ENCODE measurements at places on chromosomes 6 and 20.

DNA sequence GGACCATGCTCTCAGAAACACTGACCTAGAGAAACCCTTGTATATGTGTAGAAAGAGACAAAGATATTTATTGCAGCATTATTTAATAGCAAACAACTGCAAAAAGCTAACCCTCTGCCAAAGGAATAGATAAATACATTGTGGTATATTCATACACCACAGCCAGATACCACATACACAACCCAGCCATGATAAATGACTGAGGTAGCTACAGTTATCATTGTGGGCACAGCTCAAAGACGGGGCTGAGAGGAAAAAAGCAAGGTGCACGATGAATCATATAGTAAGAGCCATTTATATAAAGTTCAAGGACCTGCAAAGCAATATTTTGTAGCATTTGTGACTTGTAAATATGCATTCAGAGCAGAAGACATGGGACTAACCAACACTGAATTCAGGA lies 30.8 kb downstream of the RSPO4 start:
- no peak for DNase-seq

GRCh38 chr6:111782887-111783466 lies 90.3 kb downstream of the FYN start:
- no peak for DNase-seq

DNA sequence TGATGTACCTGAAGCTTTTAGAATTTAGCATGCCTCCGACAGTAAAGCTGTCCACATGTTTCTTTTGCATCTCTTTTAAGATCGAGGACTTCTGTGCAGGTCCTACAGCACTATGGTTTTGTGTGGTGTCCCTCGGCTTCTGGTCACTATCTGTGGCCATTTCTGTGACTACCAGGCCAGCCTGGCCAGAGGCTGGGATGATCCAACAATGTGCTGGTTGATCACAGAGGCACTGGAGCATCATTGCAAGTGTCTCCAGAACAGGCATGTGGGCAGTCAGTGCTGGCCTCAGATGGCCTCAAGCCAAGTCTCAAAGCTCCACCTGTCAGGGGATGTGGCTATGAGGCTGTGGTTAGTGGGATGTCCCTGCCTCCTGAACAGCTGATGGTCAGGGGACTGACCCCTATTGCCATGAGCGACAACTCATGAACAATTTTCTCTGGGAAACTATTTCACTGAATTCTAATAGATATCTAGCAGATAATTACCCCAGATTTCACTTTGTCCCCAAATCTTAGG lies 136.6 kb downstream of the SYNDIG1 start:
- no peak for DNase-seq

DNA sequence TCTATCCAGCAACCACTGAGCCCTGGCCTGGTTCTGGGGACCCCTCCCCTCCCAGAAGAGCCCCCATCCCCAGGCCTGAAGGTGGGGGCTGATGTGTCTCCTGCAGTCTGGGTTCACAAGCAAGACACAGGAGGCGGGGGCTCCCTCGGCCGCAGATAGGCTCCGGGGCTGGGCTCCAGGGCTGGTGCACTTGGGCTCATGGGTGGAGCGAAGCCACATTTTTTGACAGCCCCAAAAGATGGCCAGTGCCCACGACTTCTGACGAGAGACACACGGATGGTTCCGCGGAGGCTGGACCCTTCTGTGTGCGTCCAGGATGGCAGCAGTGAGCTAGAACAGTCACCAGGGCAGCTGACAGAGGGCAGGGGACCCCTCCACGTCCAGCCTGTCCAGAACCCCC lies 57.1 kb upstream of the GATA5 start:
- no peak for DNase-seq

DNA sequence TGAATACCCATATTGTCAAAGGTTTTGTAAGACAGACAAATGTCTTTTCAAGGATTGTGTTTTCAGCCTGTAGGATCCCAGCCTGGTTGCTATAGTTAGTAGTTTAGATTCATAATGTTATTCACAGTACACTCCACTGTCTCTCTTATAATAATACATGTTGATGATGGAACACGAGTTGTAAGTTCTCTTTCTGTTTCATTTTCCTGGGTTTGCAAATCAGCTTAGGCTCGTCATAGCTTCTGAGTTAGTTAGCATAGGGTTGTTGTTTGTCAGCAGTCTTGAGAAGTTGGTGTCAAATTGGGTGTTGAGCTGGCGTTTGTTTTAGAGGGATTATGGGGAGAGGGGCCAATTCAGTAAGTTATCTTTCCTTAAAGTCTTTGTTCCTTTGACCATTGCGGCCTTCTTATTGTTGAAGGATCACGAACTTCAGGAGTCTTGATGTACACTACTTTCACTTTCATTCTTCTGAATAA lies 45.8 kb downstream of the QKI start:
- DNase-seq = no peak

DNA sequence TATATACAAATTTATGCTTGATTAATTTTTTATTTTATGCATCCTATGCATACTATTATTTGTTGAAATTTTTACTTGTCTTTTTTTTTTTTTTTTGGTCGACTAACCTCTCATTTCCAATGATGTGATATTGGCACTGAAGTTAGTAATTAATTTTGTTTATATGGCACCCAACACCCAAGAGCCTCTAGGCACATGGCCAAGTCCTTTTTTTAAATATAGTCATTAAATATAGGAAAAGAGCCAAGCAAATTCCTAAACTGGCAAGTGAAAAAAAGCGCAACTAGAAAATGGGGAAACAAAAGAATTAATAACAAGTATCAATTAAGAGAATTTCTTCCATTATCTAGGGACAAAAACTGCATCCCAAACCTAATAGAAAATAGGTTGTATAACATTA lies 85.5 kb upstream of the HS3ST5 start:
- no peak for DNase-seq

DNA sequence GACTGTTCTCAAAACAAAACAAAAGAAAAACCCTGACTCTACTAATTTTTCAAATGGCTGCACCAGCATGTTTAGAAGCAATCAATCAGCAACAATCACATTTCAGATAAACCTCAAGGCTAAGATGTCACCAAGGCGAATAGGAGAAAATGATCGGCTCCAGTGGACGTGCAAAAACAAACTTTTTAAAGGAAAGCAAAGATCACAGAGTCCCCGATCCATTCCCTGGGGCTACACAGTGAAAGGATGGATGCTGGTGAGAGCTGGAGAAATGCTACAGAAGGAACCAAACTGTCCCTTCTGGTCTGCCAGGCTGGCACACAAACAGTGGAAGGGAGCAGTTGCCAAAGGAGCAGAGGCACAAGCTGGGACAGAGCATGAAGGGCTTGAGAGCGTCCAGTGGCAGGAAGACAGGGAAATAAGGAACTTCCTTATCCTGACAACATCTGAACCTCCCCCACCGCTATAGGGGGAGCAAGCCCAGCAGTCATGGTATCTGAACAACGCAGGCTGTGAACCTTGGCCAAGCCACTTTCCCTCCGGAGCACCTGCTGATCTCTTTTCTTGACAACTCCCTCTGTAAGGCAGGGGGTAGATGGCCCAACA lies 73.7 kb upstream of the HIVEP1 start:
- DNase-seq = no peak

GRCh38 chr6:147958683-147959082 lies 384.0 kb upstream of the SASH1 start:
- no peak for DNase-seq

DNA sequence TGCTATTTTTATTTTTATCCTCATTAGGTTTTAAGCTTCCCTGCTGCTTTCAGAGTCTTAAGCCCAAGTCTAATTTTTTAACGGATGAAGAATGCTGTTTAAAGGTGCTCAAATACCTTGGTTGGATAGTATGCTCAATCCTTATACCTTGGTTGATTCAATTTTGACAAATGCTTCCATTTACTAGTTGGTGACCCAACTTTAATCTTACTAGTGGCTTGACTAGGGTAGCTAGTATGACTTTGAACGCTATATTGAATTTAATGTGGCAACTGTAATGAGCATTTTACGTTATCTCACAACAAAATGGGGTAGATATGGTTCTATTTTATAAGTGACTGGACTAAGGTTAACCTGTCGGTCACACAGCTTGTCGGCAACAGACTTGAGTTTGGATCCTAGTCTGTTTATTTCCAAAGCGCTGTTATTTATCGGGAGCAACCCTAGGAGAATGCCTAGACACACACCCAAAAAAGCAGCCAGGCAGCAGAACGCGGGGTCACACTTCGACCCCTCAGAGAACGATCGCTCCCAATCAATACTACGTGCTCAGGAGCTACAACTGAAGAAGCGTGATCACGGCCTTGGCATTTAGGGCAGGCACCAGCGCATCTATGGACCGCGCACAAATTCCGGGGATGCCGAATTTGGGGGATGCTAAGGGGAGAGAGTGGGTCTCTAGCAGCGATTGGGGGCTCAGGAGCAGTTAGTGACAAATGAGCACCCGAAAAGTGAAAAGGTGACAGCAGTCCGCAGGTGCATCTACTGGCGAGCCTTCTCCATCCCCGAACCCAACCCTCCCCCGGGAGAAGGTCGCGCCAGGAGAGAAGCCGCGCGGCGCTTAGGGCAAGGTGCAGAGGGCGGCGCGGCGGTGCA lies 586 bp upstream of the ALDH5A1 start:
- DNase-seq = no peak

DNA sequence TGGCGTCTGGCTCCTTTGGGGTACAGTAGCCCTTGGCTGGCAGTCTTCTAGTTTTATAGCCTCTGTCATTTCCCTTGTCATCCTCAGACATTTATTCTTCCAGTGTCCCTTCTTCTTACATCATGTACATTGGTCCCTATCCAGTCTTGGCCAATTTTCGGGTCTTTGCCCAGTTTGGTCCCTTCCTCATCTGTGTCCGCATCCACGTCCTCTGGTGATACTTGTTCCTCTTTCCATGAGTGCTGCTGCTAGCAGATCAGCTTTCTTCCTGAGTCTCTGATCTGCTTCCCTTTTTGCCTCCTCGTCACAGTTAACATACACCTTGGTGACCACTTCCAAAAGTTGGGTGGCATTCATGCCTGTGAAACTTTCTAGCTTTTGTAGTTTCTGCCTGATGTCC lies 86.2 kb upstream of the GPR6 start:
- DNase-seq = no peak

DNA sequence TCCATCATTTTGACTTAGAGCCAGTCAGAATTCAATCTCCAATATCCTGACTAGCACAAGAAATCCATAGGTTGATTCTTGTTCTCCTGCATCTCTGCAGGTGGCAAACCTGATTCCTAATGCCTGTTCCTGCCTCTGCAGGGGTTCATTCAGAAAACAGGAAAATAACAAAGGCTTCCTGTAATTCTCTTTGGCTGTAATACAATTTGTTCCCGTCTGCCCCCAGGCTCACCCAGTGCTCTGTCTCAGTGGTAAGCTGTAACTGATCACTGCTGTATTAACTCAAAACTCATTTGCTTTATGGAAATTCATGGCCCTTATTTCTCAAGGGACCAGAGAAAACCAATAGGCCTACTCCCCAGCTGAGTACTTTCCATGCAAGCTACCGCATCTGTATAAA lies 88.6 kb downstream of the OPRM1 start:
- DNase-seq = no peak
